RKO (cell line): ENCODE measurements at places on chromosomes 5 and 9.

DNA sequence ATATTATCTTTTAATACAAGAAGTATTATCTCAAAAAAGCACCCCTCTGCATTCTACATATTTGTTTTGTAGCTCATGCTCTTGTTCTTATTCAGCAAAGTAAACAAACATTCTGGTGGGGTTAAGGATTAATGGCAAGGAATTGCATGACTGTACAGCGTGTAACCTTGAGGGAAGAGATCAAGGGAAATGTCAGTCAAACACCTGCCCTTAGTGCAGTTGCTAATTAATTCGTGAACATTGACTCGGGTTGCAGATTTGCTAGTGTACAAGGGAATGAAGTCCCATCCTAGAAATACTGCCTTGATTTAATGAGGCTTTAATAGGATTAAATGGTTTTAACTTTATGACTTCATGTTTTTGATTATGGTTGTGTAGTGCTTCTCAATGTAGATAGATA lies 1758.1 kb downstream of the MAT2B start:
- no peak for DNase-seq

DNA sequence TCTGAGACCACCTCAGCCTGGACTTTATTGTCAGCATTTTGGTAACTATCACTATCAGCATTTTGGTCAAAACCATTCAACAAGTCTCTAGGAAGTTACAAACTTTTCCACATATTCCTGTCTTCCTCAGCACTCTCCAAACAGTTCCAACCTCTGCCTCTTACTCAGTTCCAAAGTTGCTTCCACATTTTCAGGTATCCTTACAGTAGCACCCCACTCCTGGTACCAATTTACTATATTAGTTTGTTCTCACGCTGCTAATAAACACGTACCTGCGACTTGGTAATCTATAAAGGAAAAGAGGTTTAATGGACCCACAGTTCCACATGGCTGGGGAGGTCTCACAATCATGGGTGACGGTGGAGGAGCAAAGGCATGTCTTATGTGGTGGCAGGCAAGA lies 551.3 kb downstream of the DMRTA1 start:
- no peak for DNase-seq

GRCh38 chr5:155936520-155937406 lies 390.2 kb upstream of the SGCD start:
- DNase-seq: no peak

DNA sequence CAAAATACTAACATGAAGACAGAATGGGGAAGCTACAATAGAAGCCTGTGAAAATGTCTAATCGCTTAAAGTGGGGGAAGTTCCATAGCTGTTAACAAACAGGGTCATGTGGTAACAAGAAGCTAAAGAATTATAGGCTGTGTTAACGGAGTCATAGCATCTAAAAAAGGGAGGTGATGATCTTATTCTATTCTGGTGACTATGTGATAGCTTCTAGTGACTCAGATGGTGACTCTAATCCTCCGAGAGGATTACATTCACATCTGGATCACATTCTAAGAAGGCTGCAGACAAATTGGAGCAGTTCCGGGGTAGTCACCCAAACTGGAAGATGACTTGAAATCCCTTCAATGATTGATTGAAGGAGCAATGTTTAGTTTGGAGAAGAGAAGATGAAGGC lies 142.1 kb downstream of the LIFR start:
- peak; percentile 76 for DNase-seq

GRCh38 chr5:80231693-80232092 lies 24.2 kb downstream of the SERINC5 start:
- DNase-seq: no peak

GRCh38 chr9:130445268-130445983 lies 665 bp downstream of the ASS1 start:
- DNase-seq: no peak

DNA sequence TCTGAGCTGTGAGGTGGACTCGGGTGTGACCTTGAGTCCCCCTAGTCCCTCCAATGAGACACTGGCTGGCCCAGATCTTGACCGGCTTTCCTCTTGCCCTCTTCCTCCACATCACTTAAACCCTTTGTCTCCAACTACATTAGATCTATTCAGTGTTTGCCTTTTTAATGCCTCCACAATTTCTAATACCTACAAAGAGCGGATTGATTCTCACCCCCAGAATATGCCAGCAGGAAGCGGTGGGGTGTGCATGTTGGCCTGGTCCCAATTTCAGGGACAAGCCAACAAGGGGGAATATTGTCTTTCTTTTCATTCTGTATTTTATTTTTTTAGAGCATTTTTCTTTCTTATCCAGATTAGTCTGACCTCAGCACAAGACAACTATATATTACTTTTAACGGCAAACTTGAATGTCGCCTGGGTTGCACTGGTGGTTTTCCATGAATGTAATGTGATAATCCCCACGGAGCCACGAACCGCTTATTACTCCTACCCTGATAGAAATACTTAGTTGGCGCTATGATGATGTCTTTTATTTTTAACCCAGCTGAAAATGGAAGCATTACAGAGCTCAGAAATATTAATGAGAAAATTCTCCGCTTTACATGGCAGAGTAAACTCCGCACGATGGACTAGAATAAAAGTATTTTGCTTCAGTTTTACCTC lies 68.5 kb upstream of the MYO10 start:
- no peak for DNase-seq

DNA sequence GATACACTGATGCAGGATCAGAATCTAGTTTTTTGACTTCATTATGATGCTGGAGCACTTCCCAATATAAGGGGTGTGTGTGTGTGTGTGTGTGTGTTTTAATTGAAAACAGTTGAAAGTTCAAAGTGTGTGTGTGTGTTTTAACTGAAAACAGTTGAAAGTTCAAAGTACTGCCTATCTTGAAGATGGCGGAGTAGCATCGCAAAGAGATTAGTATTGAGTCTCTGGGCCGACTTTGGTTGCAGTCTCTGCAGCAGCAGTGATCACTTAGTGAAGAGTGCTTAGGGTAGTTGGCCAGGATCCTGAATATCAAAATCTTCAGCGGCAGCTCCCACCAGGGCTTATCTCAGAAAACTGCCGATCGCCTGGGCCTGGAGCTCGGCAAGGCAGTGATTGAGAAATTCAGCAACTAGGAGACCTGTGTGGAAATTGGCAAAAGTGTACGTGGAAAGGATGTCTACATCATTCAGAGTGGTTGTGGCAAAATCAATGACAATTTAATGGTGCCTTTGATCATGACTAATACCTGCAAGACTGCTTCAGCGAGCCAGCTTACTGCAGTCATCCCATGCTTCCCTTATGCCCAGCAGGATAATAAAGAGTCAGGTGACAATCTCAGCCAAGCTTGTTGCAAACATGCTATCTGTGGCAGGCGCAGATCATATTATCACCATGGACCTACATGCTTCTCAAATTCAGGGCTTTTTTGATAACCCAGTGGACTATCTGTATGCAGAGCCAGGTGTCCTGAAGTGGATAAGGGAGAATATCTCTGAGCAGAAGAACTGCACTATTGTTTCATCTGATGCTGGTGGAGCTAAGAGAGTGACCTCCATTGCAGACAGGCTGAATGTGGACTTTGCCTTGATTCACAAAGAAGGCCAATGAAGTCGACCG lies 7.3 kb upstream of the SCAI start:
- DNase-seq: peak; percentile 0

GRCh38 chr5:93275376-93275775 lies 305.6 kb downstream of the NR2F1-AS1 start:
- no peak for DNase-seq

GRCh38 chr5:146785065-146785464 lies 93.5 kb downstream of the PPP2R2B start:
- DNase-seq: no peak

DNA sequence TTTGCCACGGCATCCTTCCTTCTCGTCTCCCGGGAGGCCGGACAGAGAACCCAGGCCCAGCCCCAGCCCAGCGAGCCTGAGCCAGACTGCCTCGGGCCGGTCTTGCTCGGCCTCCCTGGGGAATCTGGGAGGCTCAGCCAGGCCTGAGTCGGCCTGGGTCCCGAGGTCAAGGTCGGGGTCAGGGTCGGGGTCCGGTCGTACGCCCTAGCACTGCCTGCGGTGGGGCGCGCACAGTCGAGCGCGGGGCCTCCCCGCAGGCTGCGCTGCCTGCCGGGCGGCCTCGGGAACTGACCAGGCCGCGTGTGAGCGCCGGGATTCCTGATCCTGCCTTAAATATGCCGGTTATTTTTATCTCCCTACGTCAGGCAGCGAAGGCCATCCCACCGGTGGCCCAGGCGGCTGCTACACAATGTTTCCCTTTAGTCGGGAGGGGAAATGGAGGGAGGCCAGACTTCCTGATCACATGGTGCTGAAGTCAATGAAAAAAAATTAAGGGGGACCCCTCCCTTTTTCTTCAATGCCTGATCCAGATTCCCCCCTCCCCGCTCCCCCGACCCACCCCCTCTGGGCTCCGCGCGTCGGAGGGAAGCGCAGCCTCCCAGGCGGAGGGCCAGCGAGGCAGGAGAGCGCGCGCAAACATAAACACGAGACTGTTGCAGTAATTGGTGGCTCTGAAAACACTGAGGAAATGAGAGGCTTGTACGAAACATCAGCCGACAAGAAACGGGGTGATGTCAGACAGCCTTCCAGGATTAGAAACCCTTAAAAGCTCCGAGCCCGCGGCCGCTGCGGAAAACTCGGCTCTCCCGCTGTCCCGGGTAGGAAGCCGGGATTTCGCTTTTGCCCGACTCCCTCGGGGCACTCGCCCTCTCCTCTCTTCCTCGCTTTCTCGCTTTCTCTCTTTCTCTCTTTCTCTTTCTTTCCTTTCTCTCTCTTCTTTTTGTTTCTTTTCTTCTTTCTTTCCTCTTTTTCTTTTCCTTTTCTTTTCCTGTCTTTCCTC lies 148.2 kb upstream of the KLF4 start:
- no peak for DNase-seq
